Urothelium cell line (cell line): ENCODE measurements at places on chromosomes 2 and 18.
A peak's percentile ranks its signal among the peaks of the same experiment; 100 is the strongest.

DNA sequence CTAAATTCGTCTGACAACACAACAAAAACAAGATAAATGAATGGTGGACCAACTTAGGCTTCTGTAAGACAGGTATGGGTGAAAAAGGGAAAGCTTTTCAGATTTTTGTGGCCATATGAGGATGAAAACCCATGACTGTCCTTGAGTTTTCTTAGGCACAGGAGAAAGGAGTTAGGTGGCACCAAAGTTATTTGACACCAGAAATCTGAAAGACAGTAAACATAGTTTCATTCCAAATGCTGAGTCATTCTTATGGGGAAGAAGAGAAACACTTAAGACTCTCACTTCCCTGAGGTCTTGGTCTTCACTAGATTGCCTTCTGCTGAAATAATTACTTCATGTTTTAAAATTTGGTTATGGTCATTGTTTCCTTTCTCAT lies 5.2 kb upstream of the GPD2 start:
- peak; percentile 48 for DNase-seq

GRCh38 chr2:45285771-45286390 lies 276.6 kb upstream of the SIX2 start:
- no peak for DNase-seq

GRCh38 chr2:232367591-232368233 lies 10.8 kb upstream of the ALPP start:
- no peak for DNase-seq

DNA sequence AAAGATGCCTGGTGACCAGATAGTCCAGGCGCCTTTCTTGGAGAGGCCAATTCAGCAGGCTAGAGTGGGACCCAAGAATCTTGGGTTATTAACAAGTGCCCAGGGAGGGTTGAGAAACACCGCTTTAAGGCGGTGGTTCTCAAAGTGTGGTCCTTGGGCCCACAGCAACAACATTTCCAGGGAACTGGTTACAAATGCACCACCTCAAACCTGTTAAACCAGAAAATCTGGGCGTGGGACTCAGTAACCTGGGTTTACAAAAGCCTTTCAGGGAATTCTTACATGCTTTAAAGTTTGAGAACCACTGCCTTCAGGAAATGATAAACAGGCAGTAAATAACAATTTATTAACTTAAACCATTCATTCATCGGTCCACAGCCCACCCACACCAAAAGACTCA lies 92.5 kb downstream of the SP3 start:
- no peak for DNase-seq

- DNase-seq = no peak
Observed at GRCh38 chr2:144147356-144147755, 372.6 kb downstream of the ZEB2 start.

DNA sequence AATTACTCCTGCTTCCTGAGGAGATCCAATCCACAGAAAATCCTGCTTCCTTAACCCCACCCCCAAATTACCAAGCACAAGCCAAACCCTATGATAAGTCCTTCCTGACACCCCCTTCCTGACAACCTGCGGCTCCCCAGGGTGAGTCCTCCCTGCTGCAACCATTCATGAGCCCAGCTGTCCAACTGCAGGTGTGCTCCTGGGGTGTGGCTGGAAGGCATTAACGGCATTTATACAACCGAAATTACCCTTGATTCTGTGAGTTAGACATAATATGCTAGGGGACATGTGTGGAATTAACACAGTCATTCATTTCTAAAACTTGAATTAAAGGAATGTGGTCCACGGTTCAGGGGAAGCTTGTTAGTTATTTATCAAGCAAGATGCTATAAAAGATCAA lies 119.0 kb upstream of the ALKAL2 start:
- no peak for DNase-seq

DNA sequence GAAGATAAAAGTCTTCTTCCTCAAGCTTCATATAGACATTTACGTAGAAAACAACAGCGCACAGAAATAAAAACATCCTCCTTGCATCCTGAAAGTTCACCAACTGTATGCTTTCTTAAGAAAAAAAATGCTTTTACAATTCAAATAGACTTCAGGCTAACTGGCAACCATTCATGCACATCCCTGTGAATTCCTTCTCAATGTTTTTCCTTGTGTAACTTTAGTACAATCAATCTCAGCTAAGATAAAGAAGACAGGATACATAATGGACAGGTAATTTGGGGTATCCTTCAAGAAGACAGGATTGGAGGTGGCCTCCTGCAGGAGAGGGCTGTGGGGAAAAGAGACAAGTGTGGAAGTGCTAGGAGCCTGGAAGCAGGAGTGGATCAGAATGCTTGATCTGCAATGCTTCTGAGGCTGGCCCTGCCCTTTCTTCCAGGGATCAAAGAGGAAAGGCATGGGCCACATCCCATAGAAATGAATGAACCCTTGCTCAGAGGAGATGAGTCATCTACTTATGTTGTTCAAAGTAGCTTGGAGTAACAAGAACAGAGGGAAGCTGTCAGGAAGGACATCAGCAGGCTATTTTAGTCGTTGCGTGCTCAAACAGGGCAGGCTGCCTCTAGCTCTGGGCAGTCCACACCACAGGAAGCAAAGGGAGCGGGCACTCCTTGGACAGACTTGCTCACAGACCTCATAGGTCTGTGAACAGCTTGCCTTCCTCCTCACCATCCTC lies 126.6 kb downstream of the TMEM131 start:
- peak; percentile 86 for DNase-seq

GRCh38 chr2:109537565-109538222 lies 76.1 kb downstream of the SEPTIN10 start:
- DNase-seq = no peak

GRCh38 chr18:79798999-79799370 lies 1.2 kb downstream of the KCNG2 start:
- DNase-seq = no peak

- DNase-seq = no peak
Observed at GRCh38 chr2:204260901-204261300, 284.4 kb upstream of the PARD3B start.

DNA sequence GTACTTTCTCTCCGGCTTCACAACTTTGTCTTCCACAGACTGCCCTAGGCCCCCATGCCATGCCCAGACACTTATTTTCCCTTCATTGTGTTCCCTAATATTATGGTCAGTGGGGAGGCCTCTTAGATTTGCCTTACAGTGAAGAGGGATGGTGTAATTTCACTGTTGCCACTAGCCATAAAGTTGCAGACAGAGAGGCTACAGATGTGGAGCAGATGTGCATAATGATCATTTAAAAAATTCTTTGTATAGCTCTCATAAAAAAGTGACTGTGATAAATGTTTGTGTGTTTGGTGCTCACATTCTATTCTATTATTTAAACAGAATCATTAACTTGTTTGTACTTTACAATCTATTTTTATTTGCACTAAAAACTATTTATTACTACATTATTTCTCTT lies 67.5 kb upstream of the FN1 start:
- no peak for DNase-seq

DNA sequence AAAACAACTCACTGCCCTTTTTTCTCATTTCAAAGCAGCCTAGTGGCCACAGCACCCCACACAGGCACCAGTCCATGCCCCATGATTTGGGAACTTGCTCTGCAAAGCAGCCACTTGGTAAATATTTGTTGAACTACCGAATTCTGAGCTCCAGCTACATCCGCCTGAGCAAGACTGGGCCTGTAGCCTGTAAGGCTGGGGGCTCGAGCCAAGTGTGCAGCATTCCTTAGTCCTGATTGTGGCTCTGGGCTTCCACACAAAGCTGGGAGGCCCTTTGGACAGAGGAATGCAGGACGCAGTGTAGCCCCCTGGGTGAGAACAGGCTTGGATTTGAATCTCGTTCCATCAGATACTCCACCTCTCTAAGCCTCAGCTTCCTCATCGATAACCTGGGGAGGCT lies 88.4 kb downstream of the ACTR2 start:
- no peak for DNase-seq

- DNase-seq = no peak
Observed at GRCh38 chr2:216589791-216590190, 43.4 kb upstream of the IGFBP2 start.

DNA sequence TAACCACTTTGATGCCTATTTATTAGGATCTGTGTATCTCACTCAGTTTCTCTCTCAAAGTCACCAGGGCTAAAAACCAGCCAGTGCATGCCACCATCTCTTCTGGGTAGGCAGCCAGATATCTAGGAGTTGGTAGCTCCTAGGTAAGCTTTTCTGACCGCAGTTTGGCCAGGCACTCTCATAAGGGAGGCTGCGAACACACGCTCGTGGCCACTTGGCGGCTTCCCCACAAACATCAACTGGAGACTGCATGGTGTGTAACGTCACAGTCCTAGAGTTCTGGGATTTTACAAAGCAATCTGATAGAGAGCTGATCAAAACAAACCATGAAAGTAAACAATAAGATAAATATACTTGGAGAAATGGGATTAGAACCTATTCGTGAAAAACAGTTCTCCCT lies 424.3 kb upstream of the ACVR2A start:
- no peak for DNase-seq

GRCh38 chr2:216855605-216856004 lies 4.3 kb downstream of the TNP1 start:
- DNase-seq = no peak

- no peak for DNase-seq
Observed at GRCh38 chr2:113084249-113085000, 16.7 kb downstream of the IL1F10 start.

DNA sequence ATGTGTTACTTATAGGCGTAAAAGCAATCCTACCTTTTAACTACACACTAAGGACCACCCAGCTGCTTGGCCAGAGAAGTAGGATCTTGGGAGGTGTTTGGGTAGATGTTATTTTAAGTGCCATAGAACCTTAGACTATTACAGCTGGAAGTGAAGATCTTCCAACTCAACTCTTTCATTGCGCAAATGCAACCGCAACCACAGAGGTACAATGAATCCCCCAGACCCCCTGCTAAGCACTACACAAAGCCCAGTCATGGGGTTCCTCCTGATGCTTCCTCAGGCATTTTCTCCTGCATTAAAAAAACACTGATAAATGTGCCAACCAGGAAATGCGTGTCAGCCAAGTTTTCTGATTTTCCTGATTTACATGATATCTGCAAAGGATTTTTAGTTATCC lies 246.0 kb downstream of the LRRTM1 start:
- DNase-seq = no peak

- DNase-seq = no peak
Observed at GRCh38 chr18:34495506-34495905, 214.6 kb upstream of the DTNA start.

DNA sequence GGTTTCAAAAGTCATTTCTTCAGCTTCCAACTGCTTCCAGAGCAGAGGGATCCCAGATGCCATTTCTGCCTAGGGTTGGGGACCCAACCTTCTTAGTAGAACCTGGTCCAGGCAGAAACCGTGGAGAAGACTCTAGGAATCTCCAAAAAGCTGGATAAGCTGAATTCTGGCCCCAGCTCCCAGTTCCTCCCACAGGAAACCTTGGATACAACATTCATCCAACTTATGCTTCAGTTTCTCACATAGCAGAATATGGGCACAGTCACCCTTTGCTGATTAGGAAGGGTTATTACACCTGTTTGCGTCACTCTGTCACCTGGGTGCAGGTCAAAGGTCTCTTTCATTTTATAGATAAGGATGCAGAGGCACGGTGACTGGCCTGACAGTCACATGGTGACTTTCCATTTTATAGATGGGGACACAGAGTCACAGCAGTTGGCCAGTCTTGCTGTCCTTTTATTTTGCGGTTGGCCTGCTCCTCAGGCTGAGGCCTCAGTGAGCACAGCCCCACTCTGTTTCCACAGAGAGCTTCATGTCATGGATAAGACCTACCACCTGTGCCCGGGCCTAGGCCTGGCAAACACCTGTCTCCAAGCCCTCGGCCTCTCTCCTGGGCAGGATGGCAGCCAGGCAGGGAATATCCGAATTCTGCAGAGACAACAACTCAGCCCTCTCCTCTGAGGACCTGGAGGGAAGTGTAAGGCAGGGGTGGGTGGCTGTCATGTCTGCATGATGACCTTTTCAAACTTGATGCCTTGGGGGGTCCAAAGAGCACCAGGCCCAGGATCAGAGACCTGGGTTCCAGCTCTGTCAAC lies 148.8 kb downstream of the SMAD7 start:
- no peak for DNase-seq

GRCh38 chr2:26016012-26016705 lies 17.7 kb upstream of the RAB10 start:
- no peak for DNase-seq

- DNase-seq = peak; percentile 51
Observed at GRCh38 chr2:3738454-3738853, 35.1 kb downstream of the DCDC2C start.

DNA sequence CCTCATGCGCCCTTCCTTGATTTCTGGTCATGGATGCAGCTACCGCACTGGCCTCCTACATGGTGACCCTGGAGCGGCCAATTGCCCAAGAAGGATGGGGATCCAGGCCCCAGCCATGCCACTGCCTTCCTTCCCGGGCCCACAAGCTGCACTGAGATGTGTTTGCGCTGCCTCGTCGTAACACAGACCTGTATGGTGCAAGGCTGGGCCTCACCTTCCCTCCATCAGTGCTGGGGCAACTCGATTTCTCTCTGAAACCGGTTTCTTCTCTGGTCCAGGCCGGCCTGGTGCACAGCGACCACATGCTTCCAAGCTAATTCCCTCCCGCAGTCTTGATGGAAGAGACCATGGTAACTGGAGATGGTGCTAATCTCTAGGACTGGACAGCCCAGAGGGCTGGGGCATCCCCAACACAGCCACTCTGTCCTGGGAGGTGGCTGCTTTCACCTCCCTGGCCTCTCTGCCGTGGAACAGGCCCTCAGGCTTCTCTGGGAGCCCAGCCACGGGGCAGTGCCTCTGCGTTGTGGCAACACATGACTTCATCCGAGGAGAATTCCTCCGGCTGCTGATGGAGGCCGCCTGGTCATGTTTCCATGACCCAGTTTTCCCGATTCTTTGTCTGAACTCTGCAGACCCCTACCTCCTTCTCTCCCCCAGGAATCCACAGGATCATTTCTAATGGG lies 184.2 kb downstream of the GLI2 start:
- peak; percentile 75 for DNase-seq

DNA sequence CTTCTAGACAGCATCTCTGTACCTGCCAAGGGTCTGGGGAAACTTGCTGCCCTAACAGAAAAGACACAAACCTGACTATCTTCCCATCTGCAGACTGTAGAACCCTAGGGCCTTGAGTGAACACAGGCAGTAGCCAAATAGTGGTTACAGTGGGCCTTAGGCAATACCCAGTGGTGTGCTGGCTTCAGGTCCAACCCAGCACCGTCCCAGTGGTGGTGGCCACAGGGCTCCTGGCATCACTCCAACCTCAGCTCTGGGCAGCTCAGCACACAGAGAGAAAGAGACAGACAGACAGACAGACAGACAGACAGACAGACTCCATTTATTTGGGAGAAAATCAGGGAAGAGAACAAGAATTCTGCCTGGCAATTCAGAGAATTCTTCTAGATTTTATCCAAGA lies 29.3 kb upstream of the UPP2 start:
- DNase-seq = no peak

GRCh38 chr18:1663879-1664705 lies 759.4 kb downstream of the ADCYAP1 start:
- peak; percentile 81 for DNase-seq

DNA sequence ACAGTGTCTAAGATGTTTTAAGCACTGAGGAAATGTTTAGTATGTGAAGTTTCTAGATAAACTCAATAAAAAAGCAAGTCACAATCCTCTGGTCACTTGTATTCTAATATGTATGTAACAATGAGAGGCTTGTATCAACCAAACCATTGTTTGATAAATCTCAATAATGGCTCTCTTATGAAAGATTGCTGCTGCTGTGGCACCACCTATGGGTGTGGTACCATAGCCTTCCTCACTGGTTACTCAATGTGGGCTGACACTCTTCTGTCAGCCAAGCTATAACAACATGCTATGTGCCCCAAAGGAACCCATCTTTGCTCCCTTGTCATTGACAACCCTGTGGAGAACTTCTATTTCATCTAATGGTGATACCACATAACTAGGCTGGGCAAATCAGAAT lies 12.6 kb upstream of the RAB1A start:
- DNase-seq = no peak
